Activated CD4-positive, alpha-beta memory T cell treated with anti-CD3 and anti-CD28 coated beads, Interleukin-2, amount 10 ng/mL, durations not matched to agents 7 days and 5 days (primary cell): ENCODE measurements at places on chromosomes 6 and 20.

GRCh38 chr6:137119196-137120104 lies 54.0 kb downstream of the IL22RA2 start:
- no peak for DNase-seq

- no peak for DNase-seq
Measured at GRCh38 chr6:97205966-97206365, 77.0 kb downstream of the MMS22L start.

- DNase-seq, result no peak
Measured at GRCh38 chr20:25020345-25020744, 27.8 kb upstream of the APMAP start.

DNA sequence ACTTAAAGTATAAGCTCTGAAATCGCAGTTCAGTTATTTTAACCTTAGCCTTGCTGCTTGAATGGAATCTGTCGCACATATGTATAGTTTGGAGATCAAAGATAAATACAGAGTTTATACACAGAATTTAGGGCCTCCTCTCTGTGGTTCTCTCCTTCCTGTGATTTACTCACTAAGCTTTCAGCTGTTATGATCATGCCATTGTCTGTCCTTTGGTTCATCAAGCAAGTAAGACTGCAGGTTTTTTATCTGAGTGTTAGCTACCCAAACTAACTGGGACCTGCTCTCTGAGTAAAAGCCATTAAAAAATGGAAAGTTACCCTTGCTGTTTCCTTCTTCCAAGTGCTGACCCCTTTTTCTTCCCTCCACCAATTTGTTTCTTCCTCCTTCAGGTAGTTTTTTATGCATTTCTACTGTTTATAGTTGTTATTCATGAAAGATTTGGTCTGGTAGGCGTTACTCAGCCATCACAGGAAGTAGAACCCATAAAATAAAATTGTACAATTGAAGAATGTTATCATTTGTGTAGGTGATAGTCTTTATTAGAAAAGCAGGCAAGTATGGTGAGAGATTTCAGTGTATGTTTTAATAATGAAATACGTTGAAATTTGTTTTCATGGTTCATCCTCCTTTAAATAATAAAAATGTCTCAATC lies 33.7 kb upstream of the SUMO4 start:
- DNase-seq, result no peak

GRCh38 chr20:58597249-58597891 lies 53.7 kb upstream of the STX16 start:
- no peak for DNase-seq

DNA sequence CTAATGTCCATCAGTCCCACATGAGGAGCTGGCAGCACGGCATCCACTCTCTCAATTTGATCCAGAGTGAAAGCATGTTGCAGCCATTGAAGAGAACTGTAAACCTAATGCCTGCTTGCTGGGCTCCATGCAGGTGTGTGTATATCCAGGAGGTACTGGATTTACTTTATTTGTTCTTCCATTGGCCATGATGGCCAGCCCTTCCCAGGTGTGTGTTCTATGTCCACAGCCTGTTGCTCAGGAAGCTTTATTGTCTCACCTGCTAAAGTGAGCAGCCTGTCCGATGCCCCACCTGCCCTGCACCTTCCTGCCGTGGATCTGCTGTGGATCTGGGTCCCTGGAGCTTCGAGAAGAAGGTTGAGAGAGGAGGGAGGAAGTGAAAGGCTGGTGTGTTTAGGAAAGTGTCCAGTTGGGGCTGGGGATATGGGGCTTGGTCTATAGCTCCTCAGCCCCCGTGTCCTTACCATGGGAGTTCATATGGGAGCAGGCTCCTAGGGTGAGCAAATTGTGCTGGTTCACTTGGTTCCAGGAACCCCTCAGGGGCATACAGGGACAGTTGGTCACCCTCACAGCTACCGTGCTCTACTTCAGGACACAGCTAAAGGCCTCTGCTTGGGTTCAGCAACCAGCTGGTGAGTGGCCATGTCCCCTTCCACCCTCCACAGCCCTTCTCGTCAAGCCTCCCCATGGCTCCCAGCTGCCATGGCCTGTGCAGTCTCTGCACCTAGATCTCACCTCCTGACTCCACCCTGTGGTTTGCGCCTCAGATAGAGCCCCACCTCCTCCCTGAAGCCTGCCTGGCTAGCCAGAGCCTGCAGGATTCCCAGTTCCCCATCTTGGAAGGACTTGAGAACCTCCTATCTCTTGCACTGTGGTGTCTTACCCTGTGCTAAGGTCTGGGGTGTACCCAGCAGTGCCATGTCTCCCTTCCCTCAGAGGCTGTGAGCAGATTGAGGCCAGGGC lies 12.7 kb downstream of the TREML2 start:
- no peak for DNase-seq

DNA sequence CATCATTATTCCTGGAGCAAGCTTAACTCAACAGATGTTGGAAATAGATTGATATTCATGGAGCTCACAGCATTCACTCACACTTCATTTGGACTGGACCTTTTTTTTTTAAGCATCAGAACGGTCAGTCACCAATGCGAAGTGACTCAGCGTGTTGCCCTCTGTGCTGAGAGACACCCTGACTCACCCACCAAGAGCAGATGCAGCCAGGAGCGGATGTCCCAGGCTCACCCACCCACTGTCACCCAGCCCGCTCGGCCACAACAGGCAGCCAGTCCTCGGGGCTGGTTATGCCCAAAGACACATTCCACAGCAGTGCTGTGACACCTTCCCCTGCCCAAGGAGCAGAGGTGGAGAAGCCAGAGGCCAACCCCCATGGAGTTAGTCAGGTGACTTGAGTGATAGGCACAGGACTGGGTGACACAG lies 15.7 kb downstream of the RNASET2 start:
- no peak for DNase-seq

- DNase-seq, result no peak
Measured at GRCh38 chr6:127561660-127562059, 15.3 kb upstream of the C6orf58 start.

DNA sequence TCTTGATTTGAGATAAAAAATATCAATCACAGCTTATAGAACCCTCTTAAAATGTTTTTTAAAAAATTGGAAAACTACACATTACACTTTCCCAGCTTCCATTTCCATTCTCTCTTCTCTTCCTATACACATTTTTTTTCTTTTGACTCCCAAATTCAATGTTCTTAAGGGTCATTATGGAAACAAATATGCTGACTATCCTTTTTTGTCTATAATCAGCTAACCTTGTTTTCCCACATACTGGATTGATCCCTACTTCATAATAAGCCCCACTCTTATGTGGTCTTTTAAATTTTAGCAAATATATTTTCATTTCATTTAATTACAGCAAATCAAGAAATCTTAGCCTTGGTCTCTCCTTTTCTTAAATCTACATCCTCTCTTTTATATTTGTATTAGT lies 378.4 kb downstream of the MEI4 start:
- no peak for DNase-seq

- DNase-seq, result no peak
Measured at GRCh38 chr6:150687508-150687907, 87.8 kb downstream of the PLEKHG1 start.

GRCh38 chr20:22403632-22404361 lies 180.6 kb downstream of the FOXA2 start:
- no peak for DNase-seq

- no peak for DNase-seq
Measured at GRCh38 chr20:20815711-20816455, 103.4 kb upstream of the RALGAPA2 start.

GRCh38 chr20:57435498-57436222 lies 44.5 kb downstream of the RBM38 start:
- DNase-seq, result peak; percentile 47

- no peak for DNase-seq
Measured at GRCh38 chr20:6238421-6238820, 115.6 kb upstream of the FERMT1 start.

DNA sequence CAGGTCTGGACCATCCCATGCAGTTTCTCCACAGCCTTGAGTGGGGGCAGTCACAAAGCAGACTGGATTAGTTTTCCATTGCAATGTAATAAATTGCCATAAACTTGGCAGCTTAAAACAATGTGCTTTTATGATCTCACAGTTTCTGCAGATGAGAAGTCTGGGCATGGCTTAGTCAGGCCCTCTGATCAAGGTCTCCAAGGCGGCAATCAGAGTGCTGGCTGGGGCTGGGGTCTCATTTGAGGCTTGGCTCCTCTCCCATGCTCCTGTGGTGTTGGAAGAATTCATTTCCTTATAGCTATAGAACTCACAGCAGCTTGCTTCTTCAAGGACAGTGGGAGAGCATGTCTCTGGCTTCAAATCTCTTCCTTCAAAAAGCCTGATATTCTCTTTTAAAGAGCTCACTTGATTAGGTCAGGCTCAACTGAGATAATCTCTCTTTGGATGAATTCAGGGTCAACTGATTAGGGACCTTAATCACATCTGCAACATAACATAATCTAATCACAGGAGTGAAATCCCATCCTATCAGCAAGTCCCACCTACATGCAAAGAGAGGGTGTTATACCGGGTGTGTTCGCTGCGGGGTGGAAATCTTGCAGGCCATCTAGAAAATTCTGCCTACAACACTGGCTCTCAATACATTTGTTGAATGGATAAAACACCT lies 77.4 kb upstream of the SULF2 start:
- no peak for DNase-seq

DNA sequence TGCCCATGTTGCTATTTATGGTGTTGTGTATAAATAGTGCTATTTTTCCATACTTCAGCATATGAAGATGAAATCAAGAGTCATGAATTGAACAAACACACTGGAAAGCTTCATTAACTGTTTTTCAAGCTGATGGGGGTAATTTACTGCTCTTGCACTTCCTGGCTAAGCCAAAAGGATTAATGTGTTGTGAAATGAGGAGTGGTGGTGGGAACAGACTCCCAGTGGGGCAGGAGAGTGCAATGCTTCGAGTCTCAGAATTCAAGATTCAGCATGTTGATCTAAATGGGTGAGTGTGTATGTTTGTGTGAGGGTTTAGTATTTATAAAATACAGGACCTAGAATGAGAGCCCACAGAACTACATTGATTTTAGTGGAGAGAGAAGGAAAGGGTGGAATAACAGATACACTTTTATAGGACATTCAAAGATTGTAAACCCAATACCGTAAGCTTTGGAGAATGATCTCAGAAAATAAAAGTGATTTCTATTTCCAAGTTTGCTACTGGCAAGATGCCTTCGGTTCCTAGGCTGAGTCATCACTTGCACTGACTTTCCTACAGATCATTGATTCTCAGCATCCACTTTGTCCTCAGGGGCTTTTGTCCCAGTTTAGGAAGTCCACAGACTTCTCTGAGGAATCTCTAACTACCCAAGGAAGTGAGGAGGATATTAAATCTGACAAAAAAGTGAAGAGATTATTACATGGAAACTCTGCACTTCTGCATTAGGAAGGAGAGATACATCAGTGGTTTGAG lies 303.6 kb downstream of the TRDN start:
- DNase-seq, result no peak

DNA sequence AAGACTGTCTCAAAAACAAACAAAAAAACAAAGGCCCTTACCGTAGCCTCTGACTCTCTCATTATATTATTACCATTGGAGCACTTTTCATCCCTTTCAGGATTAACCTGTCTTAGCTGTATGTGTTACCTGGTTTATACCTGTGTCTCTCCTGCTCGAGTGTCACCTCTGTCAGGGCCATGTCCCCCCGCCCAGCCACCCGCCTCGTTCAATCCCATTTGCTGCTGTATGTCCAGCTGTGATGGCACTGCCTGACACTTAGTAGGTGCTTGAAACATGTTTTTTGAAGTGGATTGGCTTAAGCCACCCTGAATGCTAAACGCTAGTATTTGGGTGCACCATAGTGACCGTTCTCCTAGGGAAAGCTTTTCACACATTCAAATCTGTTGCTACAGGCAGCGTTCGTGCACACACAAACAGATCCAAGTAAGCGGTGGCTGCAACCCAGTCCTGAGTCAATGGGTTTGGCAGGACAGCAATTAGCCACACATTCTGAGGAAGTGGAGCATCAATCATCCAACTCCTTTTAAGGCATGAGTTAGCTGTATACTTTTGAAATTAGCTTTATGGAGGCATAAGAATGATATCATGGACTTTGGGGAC lies 98.9 kb upstream of the ZNF217 start:
- no peak for DNase-seq

- DNase-seq, result no peak
Measured at GRCh38 chr6:154981079-154981870, 13.8 kb upstream of the TIAM2 start.

GRCh38 chr6:159044899-159045727 lies at the start of gene TAGAP:
TAGAP (minus strand) TSS chr6:159044991; CDS start chr6:159044146, 845 bp downstream.
- peak; percentile 90 for DNase-seq

GRCh38 chr6:108591040-108591816 lies 30.5 kb downstream of the FOXO3 start:
- DNase-seq, result no peak

- DNase-seq, result no peak
Measured at GRCh38 chr20:18647777-18648176, 59.9 kb downstream of the DTD1 start.

GRCh38 chr20:57470212-57470522 lies 54.8 kb downstream of the CTCFL start:
- DNase-seq, result no peak

DNA sequence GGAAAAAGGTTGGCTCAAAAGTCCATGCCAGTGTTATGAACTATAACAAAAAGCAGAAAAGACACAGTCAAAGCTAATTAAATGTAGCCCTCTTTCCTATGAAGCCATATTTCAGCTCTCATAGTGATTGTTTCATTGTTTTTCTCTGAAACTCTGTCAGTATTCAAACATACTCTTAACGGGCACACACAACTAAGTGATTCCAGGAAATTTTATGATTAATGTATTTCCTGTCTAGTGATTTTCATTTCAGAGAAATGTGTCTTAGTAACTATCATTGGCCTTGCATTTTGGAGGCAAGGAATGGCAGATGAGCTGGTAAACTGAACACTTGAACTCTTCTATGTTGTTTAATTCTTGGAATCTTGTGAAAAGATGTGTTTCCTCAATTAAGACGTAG lies 68.0 kb downstream of the CLVS2 start:
- no peak for DNase-seq

GRCh38 chr6:161259302-161259701 lies 14.6 kb downstream of the AGPAT4 start:
- DNase-seq, result no peak

- peak; percentile 68 for DNase-seq
Measured at GRCh38 chr6:33771146-33772081, 17.5 kb downstream of the LEMD2 start.

DNA sequence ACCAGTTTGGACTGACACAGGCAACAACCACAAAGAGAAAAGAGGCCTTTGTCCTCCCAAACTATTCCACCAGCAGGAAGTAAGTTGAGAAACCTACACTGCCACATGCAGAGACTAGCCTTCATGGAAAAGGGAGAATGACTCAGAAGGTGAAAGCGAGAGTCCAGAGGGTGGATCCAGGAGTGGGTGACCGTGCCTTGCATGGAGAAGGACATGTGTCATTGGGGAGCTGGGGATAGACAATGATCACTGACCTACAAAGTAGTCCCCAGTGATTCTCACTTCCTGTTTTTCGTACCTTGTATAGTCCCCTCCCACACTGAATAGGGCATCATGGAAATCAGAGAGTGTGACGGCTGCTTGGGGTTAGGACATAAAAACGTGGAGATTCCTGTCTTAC lies 91.9 kb downstream of the MYLK4 start:
- no peak for DNase-seq

GRCh38 chr6:33820243-33820642 lies 16.4 kb upstream of the MLN start:
- DNase-seq, result no peak
